ENCODE measurements at places on chromosomes 1 and 21. TPM values are rescaled to one million over a fixed set of nuclear protein-coding genes. Genes with fewer than 3 reads are reported as not detected.

DNA sequence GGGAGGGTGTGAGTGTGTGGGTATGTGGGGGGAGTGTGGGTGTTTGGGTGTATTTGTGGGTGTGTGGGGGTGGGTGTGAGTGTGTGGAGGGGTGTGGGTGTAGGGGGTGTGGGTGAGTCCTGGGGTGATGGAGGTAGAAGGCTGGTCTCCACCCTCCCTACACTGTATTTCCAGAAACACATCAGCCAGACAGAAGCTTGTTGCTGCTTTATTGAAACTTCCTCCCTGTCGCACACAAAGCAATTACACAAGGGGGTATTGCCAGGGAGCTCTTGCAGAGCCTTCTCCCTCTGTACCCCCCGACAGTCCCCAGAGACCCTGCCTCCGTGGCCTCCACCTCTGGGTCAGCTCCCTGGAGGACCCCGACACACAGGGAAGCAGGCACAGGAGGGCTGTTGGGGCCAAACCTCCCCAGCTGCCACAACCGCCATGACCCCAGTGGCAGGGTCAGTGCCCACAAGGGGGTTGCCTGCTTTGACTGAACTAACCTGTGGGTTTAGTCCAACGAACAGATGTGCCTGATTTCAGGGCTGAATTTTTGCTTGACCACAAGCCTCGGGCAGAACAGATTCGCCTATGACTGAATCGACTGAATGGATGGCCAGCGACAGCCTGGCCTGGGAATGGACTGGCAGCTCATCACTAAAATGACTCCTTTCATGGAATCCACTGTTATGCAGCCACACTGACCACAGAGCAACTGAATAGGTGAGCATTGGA, 9.1 kb upstream of the MATN1 start:
- H3K27me3 ChIP-seq: no peaks in the 10 kb centered on the region
- H3K4me1 ChIP-seq: no peaks in the 10 kb centered on the region
- no peak for DNase-seq
- no peak overlapping the region for H3K4me3 ChIP-seq

Gene LCE6A
- not detected for total RNA-seq

- no peak overlapping the region for H3K4me3 ChIP-seq
- no peaks in the 10 kb centered on the region for H3K36me3 ChIP-seq
- no peaks in the 10 kb centered on the region for H3K4me1 ChIP-seq
- H3K27me3 ChIP-seq: no peaks in the 10 kb centered on the region
- no peak overlapping the region for H3K27ac ChIP-seq
- no peak for DNase-seq
These were observed 51.2 kb downstream of the SIPA1L2 start for GRCh38 chr1:232578651-232579195.

DNA sequence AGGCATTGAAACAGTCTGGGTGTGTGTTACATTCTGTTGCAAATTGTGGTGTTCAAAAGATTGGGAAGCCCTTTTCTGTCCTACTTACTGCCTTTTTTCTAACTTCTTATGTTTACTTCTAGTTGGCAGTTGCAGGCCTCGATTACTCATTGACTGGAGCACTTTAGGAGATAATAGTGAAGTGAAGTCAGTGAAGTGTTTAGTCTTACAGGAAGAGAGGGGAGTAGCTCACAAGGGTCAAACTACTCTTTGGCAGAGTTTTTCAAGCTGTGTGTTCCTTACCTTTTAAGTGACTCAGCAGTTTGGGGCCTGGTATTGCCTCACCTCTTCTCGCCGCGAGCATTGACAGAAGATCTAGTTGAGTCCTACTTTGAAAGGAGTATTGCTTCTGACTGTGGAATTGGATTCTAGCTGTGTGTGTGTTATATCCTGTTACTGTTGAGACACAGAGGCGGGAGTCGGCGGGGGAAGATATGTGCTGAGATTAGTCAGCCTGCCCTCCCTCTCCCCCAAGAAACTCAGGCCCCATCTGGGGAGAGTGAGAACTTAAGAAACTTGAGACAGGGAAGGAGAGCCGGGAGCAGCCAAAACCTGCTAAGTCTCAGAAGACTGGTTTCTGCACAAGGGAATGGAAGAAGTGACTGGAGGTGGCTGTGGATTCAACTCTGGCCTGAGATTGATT, 19.3 kb downstream of the AHCYL1 start:
- H3K27me3 ChIP-seq: no peaks in the 10 kb centered on the region
- DNase-seq: peak; percentile 60
- peak overlapping the region; percentile 63 for H3K27ac ChIP-seq
- H3K36me3 ChIP-seq: no peaks in the 10 kb centered on the region
- peak overlapping the region; percentile 2 for H3K4me3 ChIP-seq
- H3K4me1 ChIP-seq: peaks cover 46% of the 10 kb centered on the region

Gene TINAGL1
- total RNA-seq: 1,250 TPM

GRCh38 chr1:175127565-175127964, 59.9 kb downstream of the TNN start:
- H3K27me3 ChIP-seq: no peaks in the 10 kb centered on the region
- H3K4me1 ChIP-seq: peaks cover 5% of the 10 kb centered on the region
- no peaks in the 10 kb centered on the region for H3K36me3 ChIP-seq
- H3K27ac ChIP-seq: no peak overlapping the region
- no peak for DNase-seq
- H3K4me3 ChIP-seq: no peak overlapping the region

- no peak for DNase-seq
- peaks cover 9% of the 10 kb centered on the region for H3K36me3 ChIP-seq
- peaks cover 18% of the 10 kb centered on the region for H3K4me1 ChIP-seq
- H3K27me3 ChIP-seq: no peaks in the 10 kb centered on the region
- no peak overlapping the region for H3K27ac ChIP-seq
These were observed 17.1 kb downstream of the TSHB start for GRCh38 chr1:115046751-115047150.

Gene APCS
- not detected for total RNA-seq

Gene LRRC3
- total RNA-seq: 8.3 TPM

GRCh38 chr1:176195547-176195946, 11.5 kb downstream of the COP1 start:
- no peaks in the 10 kb centered on the region for H3K27me3 ChIP-seq
- no peak for DNase-seq
- no peak overlapping the region for H3K4me3 ChIP-seq
- peaks cover 14% of the 10 kb centered on the region for H3K4me1 ChIP-seq

DNA sequence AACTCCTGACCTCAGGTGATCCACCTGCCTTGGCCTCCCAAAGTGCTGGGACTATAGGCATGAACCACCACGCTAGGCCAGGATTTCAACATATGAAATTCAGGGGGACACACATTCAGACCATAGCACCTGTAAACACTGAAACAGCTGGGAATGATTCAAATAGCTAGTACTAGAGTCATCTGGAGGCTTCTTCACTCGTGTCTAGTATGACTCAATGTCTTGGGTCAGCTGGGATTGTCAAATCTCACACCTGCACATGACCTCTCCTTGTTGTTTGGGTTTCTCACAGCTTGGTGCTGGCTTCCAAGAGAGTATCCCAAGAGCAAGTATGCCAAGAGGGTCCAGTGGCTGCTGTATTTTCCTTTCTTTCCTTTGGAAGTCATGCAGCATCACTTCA, 75.1 kb downstream of the PGM1 start:
- H3K27ac ChIP-seq: no peak overlapping the region
- no peak overlapping the region for H3K4me3 ChIP-seq
- no peaks in the 10 kb centered on the region for H3K36me3 ChIP-seq
- peaks cover 7% of the 10 kb centered on the region for H3K4me1 ChIP-seq
